ENCODE measurements at places on chromosomes 5 and 9. TPM values are rescaled to one million over a fixed set of nuclear protein-coding genes. Genes with fewer than 3 reads are reported as not detected.

Gene ENHO
- 1.7 TPM for total RNA-seq

Gene PCDHGA2
- not detected for total RNA-seq

DNA sequence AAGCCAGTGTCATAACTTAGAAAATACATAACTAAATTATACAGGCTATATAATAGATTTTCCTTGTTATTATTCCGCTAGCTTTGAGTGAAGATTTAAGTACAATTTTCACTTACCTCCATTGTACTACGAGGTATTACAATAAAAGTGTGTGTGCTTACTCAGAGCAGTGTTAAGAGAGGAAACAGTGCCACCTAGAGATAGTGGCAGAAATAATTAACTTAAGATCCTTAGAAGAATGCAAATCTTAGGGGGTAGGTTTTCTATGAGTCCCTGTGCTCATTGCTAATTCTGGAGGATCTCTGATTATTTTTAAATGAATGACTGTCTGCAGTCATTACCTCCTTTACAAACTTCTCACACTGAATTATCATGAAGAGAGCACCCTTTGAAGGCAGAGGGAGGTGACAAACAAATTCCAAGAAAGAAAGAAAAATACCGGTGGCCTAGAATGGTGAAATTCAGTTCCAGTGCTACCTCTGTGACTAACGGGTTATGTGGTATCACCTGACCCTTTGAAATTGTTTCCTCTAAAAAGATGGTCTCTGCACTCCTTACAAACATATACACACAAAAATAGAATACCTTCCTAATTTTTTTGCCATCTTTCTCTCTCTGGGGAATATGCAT, 379.8 kb downstream of the TRIM36 start:
- no peak for DNase-seq
- H3K27me3 ChIP-seq, result no peaks in the 10 kb centered on the region
- no peak overlapping the region for H3K4me3 ChIP-seq
- no peaks in the 10 kb centered on the region for H3K36me3 ChIP-seq
- H3K4me1 ChIP-seq, result no peaks in the 10 kb centered on the region

DNA sequence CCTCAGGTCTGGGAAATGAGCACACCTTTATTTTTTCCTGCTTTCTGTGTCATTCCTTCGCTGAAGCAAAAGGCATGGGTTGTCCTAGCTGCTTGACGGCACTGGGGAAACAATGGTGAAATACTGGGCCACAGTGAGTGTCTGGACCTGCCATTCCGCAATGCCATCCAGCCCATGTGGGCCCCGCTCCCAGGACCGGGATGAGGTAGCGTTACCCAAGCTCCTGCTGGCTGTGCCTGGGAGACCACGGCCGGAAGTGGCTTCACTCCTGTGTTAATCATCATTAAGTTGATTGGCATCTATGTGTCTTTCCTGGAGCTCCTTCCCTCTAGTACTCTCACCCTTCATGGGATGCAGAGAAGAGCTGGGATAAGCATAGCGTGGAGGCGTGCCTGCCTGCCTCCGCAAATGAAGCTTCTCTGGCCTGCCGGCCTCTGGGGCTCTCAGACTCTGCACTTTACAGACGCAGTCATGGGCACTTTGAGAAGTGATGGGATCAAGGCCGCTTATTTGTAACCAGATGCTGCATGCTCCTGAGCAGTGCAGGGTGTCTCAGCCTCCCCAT, 16.5 kb upstream of the SMIM32 start:
- no peaks in the 10 kb centered on the region for H3K4me1 ChIP-seq
- H3K4me3 ChIP-seq, result no peak overlapping the region
- no peaks in the 10 kb centered on the region for H3K27me3 ChIP-seq
- no peak overlapping the region for H3K27ac ChIP-seq

DNA sequence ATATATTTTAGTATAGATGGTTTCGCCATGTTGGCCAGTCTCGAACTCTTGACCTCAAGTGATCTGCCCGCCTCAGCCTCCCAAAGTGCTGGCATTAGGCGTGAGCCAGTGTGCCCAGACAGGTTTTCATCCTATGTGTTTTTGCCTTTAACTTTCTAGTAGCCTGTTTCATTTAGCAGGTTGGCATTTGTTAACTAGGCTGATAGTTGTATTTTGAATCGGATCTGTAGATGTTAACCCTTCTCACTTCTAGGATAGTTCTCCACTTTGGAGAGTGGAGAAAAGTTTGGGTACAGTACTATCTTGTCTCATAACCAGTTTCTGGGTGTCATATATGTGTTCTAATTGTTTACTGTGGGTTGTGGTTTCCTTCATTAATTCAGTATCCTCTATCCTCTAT, 7.3 kb upstream of the FGF18 start:
- no peak overlapping the region for H3K4me3 ChIP-seq
- H3K27ac ChIP-seq, result no peak overlapping the region
- H3K27me3 ChIP-seq, result no peaks in the 10 kb centered on the region
- no peak for DNase-seq

- no peaks in the 10 kb centered on the region for H3K36me3 ChIP-seq
- no peaks in the 10 kb centered on the region for H3K4me1 ChIP-seq
- no peaks in the 10 kb centered on the region for H3K27me3 ChIP-seq
- H3K27ac ChIP-seq, result no peak overlapping the region
- DNase-seq, result no peak
These were observed 142.2 kb upstream of the RANBP3L start for GRCh38 chr5:36443941-36444340.

- H3K27ac ChIP-seq, result no peak overlapping the region
- no peak overlapping the region for H3K4me3 ChIP-seq
- DNase-seq, result no peak
- H3K27me3 ChIP-seq, result no peaks in the 10 kb centered on the region
- peaks cover 7% of the 10 kb centered on the region for H3K4me1 ChIP-seq
These were observed 1.0 kb upstream of the CRB2 start for GRCh38 chr9:123354806-123355508.

Gene SLCO6A1
- not detected for total RNA-seq

Gene IDNK
- total RNA-seq, result 12.5 TPM

Gene FAM53C
- 73.6 TPM for total RNA-seq

- no peak overlapping the region for H3K27ac ChIP-seq
- H3K4me3 ChIP-seq, result no peak overlapping the region
- H3K36me3 ChIP-seq, result no peaks in the 10 kb centered on the region
- peaks cover 7% of the 10 kb centered on the region for H3K4me1 ChIP-seq
- no peaks in the 10 kb centered on the region for H3K27me3 ChIP-seq
These were observed 16.2 kb downstream of the FAM169A start for GRCh38 chr5:74850030-74850429.

DNA sequence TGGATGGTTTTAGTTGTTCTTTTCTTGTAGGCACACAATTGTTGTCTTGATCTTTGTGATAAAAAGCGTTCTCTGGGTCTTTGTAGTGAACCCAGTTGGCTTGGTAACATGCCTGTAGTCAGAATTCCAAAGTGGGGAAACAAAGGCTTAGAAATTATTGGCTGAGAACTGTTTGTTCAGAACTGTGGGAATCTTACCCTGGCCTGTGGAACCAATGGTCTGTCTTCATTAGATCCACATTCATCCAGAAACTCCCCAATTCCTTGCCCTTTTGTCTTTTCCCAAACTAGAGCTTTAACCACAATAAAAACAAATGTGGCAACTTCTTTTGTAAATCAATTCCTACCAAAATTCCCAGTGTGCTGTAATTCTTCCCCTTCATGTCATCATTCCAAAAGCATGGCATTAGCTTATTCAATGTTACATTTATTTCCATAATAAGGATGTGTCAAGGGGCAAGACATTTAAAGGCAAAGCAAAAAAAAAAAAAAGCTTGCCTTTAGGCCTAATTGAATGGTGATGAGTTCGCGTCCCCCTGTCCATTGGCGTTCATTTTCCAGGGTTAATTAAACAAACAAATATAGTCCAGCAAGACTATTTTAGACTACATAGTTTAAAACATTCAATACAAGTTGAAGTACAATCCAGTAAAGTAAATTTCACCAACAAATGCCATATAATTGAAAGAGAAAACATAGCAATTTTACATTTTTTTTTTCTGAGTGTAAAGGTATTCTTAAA, 249.8 kb upstream of the ZNF608 start:
- no peak for DNase-seq
- no peaks in the 10 kb centered on the region for H3K27me3 ChIP-seq
- H3K36me3 ChIP-seq, result no peaks in the 10 kb centered on the region
- H3K4me3 ChIP-seq, result no peak overlapping the region
- H3K4me1 ChIP-seq, result no peaks in the 10 kb centered on the region

GRCh38 chr9:105414947-105415661, 32.7 kb upstream of the FSD1L start:
- H3K27ac ChIP-seq, result no peak overlapping the region
- H3K4me1 ChIP-seq, result no peaks in the 10 kb centered on the region
- DNase-seq, result peak; percentile 87
- peaks cover 3% of the 10 kb centered on the region for H3K27me3 ChIP-seq

- H3K4me3 ChIP-seq, result no peak overlapping the region
- H3K36me3 ChIP-seq, result no peaks in the 10 kb centered on the region
- no peaks in the 10 kb centered on the region for H3K4me1 ChIP-seq
- no peaks in the 10 kb centered on the region for H3K27me3 ChIP-seq
- DNase-seq, result no peak
- H3K27ac ChIP-seq, result no peak overlapping the region
These were observed 1379.9 kb downstream of the EFNA5 start for GRCh38 chr5:106290841-106291240.

- no peaks in the 10 kb centered on the region for H3K36me3 ChIP-seq
- DNase-seq, result no peak
- H3K4me3 ChIP-seq, result no peak overlapping the region
- no peaks in the 10 kb centered on the region for H3K4me1 ChIP-seq
- no peak overlapping the region for H3K27ac ChIP-seq
These were observed 120.1 kb upstream of the LPAR1 start for GRCh38 chr9:111158363-111158762.

DNA sequence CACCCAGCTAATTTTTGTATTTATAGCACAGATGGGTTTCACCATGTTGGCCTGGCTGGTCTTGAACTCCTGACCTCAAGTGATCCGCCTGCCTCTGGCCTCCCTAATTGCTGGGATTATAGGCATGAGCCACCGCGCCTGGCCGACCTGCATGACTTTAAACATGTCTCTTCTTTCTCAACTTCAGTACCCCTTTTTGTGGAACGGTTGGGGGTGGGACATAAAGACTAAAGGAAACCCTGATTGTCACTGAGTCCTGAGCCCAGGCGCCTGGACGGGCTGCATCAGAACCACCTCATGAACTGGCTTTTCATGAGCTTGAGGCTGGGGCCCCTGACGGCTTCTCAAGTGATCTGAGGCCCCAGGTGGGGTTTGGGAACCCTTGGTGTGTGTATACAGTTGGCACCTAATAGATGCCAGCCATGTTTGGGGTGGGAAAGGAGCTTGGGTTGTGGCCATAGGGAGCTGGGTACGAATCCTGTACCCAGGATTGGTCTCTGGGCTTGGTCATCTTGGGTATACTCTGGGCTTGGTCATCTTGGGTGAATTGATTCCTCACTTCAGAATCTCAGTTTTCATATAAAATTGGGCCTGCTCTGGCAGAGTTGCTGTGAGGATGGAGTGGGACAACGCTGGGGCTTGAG, 2.2 kb downstream of the GRK6 start:
- peak overlapping the region; percentile 93 for H3K27ac ChIP-seq
- H3K4me1 ChIP-seq, result peaks cover 80% of the 10 kb centered on the region
- no peaks in the 10 kb centered on the region for H3K27me3 ChIP-seq
- peak; percentile 33 for DNase-seq

Gene ADAMTS2
- total RNA-seq, result 0.28 TPM

Gene HRH2
- total RNA-seq, result 13.9 TPM

DNA sequence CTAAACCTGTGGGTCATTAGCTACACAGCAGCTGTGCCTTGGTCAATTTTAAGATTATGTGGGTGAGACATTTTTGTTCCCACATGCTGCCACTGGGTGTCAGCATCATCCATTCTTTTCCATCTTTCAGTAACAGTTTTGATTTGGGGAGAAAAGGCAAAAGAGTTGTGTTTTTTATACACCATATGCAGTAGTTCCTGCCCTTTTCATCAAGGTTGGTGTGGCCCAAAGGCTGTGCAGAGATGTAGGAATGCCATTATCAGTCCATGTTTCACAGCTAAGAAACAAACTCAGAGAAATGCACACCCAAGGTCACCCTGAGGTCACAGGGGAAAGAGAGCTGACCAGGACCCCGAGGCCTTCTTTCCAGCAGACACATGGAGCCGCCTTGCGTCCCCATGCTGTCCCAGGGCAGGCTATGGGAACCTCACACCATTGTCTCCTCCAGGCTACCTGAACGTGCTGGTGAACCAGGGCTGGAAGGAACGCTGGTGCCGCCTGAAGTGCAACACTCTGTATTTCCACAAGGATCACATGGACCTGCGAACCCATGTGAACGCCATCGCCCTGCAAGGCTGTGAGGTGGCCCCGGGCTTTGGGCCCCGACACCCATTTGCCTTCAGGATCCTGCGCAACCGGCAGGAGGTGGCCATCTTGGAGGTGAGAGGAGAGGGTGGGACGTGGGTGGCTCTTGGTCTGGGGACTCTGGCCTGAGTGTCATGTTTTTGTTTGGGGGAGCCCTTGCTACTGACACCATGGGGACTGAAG, 27.8 kb upstream of the GRPEL2 start:
- H3K4me1 ChIP-seq, result no peaks in the 10 kb centered on the region
- no peak overlapping the region for H3K4me3 ChIP-seq
- no peaks in the 10 kb centered on the region for H3K36me3 ChIP-seq
- no peak for DNase-seq

GRCh38 chr9:36136272-36136893, at the start of gene GLIPR2:
GLIPR2 (plus strand) TSS chr9:36136733; CDS start chr9:36136779, 46 bp downstream.
- H3K4me1 ChIP-seq, result peaks cover 57% of the 10 kb centered on the region
- H3K36me3 ChIP-seq, result no peaks in the 10 kb centered on the region
- H3K27ac ChIP-seq, result peak within 1 kb of the TSS; percentile 77

DNA sequence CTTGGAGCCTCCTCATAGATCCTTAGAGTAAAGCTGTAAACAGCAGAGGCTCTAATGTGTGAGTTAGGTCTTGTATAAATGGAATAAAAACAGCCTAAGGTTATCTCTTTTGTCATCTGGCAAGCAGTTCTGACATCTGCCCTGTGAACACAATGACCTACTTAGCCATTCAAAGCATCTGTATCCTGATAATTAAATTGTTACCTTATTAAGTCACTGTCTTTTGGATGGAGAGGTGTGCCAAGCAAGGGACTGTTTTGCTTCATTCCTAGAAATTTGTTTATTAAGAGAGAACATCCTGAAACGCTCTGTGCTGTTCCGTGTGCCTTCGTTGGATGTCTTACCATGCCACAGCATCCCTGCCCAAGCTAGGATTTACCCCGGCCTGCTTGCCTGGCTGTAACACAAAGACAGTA, 1.5 kb downstream of the LSM11 start:
- no peaks in the 10 kb centered on the region for H3K27me3 ChIP-seq
- peaks cover 12% of the 10 kb centered on the region for H3K4me1 ChIP-seq
- no peak overlapping the region for H3K4me3 ChIP-seq
- H3K36me3 ChIP-seq, result no peaks in the 10 kb centered on the region

DNA sequence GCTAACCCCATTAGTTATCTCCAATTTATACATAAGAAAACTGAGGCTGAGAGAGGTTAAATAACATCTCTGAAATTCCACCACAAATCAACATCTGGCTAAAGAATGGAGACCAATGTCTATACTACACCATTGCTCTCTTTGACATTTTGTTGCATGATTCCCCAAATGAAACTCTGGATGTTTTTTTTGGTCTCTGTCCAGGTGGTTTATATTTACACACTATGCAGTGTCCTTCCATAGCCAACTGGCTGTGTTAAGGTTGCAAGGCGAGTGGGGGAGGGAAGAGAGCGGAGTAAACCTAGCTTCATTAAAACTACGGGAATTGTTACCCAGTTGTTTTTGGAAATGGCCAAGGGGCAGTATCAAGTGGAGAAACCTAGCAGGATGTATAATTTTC, 67.2 kb downstream of the KIF4B start:
- DNase-seq, result no peak
- H3K27ac ChIP-seq, result no peak overlapping the region
- no peaks in the 10 kb centered on the region for H3K27me3 ChIP-seq
